ENCODE measurements at places on chromosomes 7 and 10.

- no peak for DNase-seq
These were observed 40.6 kb downstream of the STAM start for GRCh38 chr10:17684537-17684936.

- DNase-seq, result no peak
These were observed 7.7 kb upstream of the GSTK1 start for GRCh38 chr7:143255564-143255963.

- no peak for DNase-seq
These were observed 6.1 kb upstream of the LAMB4 start for GRCh38 chr7:108136191-108136688.

GRCh38 chr10:105986912-105987635 lies 1177.4 kb downstream of the SORCS1 start:
- no peak for DNase-seq
